ENCODE measurements at places on chromosomes 2 and 18.
A peak's percentile ranks its signal among the peaks of the same experiment; 100 is the strongest.

DNA sequence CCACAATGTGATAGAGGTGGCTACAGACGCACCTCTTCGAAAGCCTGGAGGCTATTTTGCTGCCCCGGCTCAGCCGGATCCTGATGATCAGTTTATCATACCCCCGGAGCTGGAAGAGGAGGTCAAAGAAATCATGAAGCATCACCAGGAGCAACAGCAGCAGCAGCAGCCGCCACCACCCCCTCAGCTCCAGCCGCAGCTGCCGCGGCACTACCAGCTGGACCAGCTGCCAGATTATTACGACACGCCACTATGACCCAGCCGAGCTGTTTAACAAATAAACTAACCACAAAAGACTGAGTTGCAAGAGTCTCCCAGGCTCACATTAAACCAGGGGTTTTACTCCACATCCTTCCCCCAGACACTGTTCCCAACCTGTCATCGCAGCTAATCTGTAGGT is 263.8 kb downstream of the PHLPP1 start:
- no peak for DNase-seq

DNA sequence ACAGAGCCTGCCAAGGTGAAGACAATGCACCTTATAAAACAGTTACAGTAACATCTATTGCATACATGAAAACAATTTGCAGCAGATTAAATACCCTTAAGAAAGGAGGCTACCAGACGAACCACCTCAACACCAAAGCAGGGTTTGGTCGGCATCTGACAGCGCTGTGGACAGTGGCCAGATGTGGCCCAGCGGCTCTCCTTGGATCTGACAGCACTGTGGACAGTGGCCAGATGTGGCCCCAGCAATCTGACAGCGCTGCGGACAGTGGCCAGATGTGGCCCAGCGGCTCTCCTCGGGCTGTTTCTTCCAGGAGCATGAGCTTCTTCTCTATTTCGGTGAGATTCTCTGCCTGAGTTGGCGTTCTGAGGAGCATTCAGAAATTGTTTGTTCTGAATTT is 211.6 kb downstream of the ANKRD30B start:
- DNase-seq: no peak

DNA sequence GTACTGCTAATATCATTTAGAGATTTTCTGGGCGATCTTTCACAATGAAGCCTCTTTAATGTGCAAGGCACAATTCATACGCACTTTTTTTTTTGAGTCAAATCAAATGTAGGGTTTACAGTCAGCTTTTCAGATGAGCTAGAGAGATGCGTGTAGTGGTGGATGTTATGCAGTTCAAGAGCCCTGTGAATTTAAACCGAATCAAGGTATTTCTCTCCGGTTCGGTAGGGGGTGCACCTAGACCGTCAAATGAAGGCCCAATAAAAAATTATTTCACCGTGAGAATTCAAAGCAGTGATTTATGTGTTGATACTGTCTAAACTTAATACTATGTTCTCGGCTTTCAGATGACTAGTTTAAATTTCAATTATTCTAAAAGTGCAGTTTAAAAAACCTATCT is 1.1 kb downstream of the PTH2R start:
- no peak for DNase-seq

DNA sequence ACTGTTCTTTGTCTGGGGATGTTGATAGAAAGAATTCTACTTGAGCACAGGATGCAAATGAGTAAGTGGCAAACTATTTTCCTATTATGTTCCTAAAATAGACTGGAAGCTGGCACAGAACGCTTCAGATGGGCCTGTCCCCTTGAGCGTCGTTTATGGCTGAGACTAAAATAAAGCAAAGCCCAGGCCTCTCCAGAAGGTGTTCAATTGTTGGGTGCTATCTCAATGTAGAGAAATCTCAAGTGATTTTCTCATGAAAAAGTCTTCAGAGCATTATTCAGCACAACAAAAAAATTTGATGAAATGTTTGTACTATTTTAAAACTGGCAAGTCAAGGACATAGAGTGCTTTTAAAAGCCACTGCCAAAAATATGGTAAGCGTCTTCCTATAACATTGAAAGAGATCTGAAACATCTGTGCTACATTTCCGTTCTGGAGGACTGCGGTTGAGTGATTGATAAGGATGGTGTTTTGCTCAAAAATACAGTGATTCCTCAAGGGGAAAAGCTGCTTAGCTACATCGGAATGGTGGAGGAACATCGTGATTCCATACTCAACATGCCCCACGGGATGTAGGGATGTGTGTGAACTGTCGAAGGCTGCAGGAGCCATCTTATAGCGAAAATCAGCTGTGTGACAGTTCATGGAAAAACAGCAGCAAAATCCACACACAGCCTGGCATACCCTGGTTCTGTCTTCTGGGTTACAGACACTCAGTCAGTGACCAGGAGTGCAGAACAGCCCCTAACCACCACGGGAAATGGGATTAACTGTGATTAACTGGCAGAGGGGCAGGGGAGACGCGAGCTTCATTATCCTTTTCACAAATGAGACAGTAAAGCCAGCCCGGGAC is 10.4 kb upstream of the LRRFIP1 start:
- DNase-seq: no peak

- peak; percentile 45 for DNase-seq
These were observed 14.1 kb upstream of the CHRNA1 start for GRCh38 chr2:174778085-174778981.

DNA sequence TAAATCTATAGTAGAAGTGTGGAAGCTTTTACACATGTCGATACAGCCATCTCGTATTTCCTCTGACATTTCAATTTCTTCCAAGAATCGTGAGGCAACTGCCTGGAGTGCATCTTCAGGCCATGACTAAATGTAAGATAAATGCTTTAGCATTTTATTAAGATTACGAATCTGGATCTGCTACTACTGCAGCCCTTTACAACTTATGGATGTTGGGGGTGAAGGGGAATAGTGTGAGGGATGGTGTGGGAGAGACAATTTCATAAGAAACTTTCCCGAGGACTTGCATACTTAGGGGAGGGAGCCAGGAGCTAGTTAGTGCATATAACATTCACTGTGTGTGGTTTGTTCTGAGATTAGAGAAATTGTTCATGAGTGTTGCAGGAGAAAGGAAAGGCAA is 204.8 kb downstream of the SLC39A10 start:
- no peak for DNase-seq

- no peak for DNase-seq
These were observed 12.7 kb upstream of the SELENOI start for GRCh38 chr2:26333293-26333692.

DNA sequence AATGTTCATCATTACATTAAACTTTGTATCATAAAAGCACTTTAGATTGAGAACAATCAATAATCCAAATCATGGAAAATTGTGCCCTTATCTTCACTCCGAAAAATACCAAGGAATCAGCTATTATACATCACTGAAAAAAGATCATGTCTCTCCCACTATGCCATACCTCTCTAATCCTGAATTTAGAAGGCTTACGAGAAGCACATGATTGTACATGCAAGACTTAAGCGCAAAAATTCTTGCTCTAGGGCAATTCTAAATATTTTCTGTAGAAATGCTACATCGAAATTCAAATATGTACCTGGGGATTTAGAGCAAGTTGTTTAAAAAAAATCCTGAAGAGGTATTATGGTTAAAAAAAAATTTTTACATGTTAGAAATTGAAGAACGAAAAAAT is 1.3 kb downstream of the CYTIP start:
- DNase-seq: no peak

DNA sequence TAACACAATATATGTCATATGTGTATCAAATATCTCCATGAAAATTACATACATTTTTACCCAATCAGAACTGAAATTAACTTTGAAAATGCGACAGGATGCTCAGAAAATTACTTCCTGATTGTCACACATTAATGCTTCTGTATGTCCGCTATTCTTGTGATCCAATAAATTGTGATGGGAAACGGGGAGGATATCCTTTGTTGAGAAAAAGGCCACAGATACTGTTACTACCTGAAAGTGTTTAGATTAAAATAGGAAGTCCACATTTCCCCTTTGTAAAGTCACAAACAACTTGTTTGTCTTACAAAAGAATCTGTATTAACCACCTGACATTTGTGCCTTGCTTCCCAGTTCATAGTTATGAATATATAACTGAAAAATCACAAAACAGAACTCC is 62.9 kb downstream of the NOL10 start:
- no peak for DNase-seq

DNA sequence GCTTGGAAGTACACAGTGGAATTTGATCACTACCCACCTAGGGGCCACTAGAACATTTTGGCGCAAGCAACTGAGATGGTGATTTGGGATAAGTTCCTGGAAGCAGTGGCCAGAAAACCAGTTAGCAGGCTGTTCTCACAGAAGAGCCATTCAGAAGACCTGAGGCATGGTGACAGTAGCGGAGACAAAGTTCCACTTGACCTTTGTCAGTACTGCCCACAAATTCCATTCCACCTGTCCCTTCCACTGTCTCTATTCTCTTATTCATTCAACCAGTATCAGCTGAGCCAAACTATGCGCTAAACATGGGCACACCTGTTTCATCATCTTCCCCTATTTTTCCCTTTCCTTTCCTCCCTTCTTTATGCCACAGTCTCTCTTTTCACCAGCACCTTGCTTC is 59.2 kb upstream of the PPP1CB start:
- DNase-seq: no peak

- DNase-seq: no peak
These were observed 94.1 kb downstream of the KLHL29 start for GRCh38 chr2:23478933-23479683.

DNA sequence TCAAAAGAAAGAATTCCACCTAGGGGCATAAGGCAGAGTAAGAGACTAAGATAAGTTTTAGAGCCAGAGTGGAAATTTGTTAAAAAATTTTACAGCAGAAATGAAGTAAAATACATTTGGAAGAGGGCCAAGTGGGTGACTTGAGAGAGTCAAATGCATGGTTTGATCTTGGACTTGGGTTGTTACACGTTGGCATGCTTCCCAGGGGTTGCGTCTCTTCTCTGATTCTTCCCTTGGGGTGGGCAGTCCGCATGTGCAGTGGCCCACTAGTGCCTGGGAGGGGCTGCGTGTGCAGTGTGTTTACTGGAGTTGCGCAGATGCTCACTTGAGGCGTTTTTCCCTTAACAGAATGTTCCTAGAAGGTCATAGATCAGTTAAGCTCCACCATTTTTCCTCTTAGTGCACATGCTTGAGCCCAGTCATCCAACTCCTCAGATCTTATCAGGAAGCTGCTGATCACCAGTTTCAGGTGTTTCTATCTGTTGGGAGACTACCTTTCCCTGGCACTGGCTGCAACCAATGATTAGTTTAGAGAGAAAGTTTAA is 13.1 kb downstream of the SEH1L start:
- no peak for DNase-seq

DNA sequence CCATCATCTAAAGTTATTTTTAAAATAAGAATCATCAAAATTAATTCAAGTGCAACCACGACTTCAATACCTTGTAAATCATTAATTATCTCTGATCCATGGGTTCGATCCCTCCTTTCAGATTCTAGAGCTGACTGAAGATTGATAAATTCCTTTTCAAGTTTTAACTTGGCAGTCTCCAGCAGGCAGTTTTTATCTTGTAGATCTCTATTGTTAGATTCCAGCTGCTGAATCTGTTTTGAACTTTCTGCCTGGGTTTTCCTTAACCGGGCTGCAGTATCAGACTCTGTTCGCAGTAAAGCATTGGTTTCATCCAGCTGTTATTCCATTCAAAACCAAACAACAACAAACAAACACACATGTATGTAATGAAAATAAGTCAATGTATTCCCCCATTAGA is 59.5 kb downstream of the SLC66A3 start:
- DNase-seq: no peak

GRCh38 chr2:214836568-214836967 is 27.1 kb upstream of the BARD1 start:
- no peak for DNase-seq

DNA sequence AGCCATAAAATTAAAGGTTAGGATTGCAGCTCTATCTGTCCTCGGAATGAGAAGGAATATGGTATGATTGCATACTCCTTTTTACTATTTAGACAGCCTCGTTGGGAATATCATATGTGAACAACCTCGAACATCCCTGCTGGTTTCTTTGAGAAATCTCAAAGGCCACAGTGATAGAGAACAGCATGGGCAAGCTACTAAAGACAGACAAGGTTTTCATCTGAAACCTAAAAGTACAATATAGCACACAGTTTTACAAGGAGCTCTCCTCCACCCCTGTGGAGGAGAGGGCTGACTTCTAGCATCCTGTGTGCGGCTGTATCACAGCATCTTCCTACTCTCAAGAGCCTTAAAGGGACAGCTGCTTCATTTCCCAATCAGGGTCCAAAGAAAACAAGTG is 104.3 kb downstream of the VWC2L start:
- no peak for DNase-seq

GRCh38 chr18:58666176-58666575 is 5.1 kb upstream of the MALT1 start:
- DNase-seq: no peak

DNA sequence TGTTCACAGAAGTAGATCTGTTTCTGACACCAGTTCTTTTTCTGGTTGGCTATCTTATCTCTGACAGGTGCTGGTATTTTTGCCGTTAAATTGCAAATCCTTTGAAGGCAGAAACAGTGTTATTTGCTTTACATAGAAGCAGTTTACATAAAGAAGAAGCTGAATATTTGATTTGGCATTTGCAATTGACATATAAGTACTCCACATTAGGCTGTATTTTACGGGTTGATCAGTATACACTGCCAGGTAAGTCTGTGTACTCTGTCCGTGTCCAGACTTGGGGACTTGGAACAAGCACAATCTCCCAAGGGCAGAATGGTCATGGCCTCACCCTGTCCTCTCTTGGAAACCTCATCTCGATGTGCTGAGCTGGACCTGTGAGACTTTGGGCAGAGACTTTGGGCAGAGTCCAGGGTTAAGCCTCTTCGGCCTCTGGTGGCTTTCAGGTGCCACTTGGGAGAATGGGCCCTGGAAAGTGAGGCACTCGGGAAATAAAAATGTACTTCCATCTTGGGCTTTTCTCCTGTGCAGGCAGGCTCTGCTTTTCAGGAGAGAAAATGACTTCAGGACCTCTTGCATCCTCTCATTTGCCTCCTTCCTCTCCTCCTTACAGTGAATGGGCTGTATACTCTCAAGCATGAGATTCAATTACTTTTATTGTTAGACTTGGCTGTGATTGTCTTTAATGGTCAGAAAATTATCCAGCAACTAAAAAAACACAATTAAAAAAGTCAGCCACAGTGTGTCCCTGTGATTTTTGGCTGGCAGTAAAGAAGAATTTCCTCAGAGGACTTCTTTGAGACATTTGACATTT is 108.5 kb downstream of the RAPGEF4 start:
- DNase-seq: no peak

GRCh38 chr2:239955087-239955988 is 69.8 kb downstream of the NDUFA10 start:
- DNase-seq: no peak

- no peak for DNase-seq
These were observed 328.8 kb downstream of the OSR1 start for GRCh38 chr2:19029655-19030054.

- DNase-seq: no peak
These were observed 43.1 kb downstream of the AAK1 start for GRCh38 chr2:69600425-69600824.

GRCh38 chr2:156327835-156328695 is 4.5 kb downstream of the NR4A2 start:
- no peak for DNase-seq

GRCh38 chr2:238945433-238946150 is 97.7 kb downstream of the TWIST2 start:
- no peak for DNase-seq
